ENCODE measurements at places on chromosomes 1 and 21. TPM values are rescaled to one million over a fixed set of nuclear protein-coding genes. Genes with fewer than 3 reads are reported as not detected.

Gene PIGR
- total RNA-seq: 123 TPM

Gene TBX15
- 5.9 TPM for total RNA-seq

Gene RFX5
- 17.9 TPM for total RNA-seq

Gene HRNR
- not detected for total RNA-seq

Gene LGR6
- not detected for total RNA-seq

Gene TAL1
- total RNA-seq: 2.3 TPM

- no peak for DNase-seq
Measured at GRCh38 chr1:208782186-208782585, 538.0 kb upstream of the PLXNA2 start.

DNA sequence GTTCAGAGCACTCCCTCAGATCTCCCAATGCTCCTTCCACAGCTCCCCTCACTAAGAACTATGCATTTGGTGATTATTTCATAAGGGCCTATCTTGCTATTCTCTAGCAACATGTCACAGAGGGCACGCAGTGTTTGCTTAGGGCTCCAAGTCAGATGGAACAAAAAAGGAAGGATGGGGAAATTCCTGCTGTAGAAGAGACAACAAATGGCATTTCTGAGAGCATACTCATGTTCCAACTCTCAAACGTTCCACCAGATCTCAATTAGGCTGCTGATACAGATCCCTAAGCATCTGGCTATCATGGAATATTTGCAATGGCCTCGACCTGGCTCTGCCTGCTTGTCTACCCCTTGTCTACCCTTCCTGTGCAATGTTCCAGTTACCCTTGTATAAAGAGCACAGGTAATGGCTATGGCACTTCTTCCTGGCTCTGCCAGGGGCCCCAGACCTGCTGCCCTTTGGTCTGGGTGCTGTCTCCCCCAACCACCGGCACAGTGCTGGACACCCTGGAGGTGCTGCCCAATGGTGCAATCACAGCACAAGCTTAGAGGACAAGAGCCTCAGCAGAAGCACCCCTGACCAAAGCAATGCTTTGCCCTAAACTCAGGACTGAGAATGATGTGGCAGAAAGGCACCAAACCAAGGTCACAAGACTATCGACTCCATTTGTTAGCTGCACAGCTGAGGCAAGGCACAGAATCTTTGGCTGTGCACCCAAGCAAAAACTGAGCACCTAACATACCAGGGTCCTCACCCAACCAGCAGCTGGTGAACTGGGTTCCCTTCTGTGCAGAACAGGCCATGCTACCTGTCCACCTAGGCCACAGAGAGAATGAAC is 3.6 kb downstream of the PARP1 start:
- no peak for DNase-seq

DNA sequence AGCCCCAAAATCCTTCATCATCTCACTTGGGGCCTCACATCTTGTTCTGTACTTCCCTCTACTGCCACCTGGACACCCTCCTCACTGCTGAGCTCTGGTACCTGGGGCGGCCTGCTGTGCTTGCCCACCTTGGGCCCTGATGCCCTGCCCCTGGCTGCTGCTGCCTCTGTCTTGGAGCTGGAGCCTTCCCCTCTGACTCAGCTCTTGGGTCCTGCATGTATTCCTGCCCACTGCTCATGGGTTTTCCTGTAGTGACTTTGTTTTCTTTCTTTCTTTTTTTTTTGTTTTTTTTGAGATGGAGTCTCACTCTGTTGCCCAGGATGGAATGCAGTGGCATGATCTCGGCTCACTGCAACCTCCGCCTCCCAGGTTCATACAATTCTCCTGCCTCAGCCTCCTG is 37.5 kb downstream of the TRAPPC10 start:
- DNase-seq: no peak

- no peak for DNase-seq
Measured at GRCh38 chr21:38438462-38438893, 59.8 kb downstream of the ERG start.

- DNase-seq: no peak
Measured at GRCh38 chr1:204348722-204349121, 11.0 kb downstream of the PLEKHA6 start.

GRCh38 chr21:41360072-41360821 is 1.6 kb upstream of the MX2 start:
- peak; percentile 53 for DNase-seq

DNA sequence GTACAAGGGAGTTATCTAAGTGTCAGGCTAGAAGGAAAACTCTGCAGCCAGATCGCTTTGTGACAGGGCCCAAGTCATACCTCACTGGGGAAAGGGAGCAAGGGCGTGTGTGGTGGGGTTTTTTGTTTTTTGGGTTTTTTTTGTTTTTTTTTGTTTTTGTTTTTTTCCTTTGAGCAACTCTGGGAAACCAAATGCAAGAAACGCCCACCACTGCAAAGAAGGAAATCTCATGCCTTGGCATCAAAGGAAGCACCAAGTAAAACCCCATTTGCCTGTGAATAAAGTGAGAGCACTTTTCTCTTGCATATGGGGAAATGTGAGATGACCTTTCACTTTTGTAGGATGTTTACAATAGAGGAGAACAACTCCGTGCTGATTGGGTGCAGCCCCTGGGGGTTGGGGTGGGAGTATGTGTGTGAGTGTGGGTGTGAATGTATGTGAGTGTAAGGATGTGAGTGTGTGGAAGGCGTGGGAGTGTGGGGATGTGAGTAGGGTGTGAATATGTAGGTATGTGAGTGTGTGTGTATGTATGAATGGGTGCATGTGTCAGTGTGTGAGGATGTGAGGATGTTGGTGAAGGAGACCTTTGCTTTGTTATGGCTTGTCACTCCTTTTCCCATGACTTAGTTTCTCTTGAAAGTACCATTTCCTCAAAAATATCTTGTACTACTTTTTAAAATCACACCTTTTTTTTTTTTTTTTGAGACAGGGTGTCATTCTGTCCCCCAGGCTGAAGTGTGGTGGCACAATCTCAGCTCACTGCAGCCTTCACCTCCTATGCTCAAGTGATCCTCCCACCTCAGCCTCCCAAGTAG is 34.6 kb downstream of the IL12RB2 start:
- no peak for DNase-seq

GRCh38 chr1:63861052-63861691 is 87.4 kb downstream of the ROR1 start:
- no peak for DNase-seq

DNA sequence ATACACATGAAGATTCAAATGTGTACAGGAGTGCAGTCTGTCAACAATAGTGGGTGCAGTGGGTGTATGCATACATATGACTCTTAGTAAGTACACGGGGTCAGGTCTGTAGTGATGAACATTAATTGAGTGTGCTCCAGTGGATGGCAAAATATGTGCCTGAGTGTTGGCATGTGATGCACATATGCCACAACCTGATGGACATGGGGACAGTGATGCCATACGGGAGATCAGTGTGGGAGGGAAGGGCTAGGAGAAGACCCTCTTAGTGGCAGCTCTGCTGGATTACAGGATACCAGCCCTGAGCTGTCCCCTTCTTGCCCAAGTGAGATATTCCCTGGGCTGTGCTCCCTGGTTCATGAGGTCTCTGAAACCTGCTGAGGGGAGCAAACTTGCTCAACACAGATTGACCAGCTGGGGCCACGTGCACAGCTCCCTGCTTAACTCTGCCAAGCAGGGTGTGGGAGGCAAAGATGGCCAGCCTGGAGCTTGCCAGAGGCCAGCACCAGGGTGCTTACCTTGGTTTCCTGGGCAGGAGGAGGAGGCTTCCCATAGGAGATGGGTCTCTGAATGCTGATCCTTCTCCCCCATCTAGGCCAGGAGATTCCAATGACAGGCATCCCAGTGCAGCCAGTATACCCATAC is 2.2 kb downstream of the SHISA4 start:
- no peak for DNase-seq

DNA sequence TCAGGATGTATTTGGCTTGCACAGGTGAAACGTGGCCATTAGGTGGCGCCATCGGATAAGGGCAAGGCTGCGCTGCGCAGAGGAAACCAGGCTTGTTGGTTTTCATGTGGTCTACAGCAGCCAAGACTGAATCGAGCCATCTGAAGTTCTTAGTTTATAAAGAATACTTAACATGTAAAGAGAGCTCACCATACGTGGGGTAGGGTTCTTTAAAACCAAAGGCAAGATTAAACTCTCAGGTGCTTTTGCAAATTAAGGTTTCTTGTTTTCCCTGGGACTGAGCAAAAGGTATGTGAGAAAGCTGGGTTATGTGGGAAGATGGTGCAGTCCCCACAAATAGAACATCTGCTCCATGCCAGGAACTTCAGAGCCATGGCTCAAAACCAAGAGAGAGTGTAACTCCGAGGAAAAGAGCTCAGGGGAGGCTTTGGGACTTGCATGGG is 9.3 kb downstream of the MASP2 start:
- DNase-seq: peak; percentile 87

DNA sequence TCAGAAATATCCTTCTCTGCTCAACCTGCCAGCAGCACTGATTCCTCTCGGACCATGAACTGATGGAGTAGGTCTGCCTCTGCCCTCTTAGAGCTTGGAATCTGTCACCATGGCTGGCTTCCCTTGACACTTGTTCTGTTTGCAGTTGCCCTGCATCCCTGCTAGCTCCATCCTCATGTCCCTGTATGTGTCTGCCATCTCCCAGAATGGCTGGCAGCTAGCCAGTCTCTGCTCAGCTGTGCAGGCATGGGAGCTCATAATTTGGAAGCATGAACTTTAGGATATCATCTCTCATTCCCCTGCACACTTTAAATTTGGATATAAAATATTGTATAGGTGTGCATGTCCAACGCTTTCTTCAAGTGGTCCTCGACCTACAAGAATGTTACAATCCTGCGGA is 95.4 kb downstream of the C1orf94 start:
- no peak for DNase-seq

DNA sequence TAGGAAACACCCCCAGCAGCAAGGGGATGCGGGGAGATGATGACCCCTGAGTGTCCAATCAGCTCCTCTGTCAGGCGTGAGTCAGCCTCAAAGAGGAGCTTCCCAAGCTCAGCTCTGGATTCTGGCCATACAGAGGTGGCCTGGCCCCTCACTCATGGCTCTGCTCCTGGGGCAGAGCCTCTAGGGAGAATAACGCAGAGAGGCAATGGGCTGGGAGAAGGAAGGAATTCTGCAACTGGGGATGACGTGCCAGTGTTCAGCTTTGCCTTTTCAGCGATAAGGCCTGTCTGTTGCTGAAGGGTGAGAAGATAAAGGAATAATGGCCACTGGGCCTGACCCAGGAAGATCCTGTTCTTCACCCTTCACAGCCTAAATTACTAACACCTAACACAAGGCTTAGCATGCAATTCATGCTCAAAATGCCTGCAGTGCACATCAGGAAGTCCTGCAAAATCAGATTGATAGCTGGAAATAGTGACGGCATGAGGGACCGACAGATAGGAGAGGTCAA is 92.2 kb downstream of the TBX19 start:
- no peak for DNase-seq

DNA sequence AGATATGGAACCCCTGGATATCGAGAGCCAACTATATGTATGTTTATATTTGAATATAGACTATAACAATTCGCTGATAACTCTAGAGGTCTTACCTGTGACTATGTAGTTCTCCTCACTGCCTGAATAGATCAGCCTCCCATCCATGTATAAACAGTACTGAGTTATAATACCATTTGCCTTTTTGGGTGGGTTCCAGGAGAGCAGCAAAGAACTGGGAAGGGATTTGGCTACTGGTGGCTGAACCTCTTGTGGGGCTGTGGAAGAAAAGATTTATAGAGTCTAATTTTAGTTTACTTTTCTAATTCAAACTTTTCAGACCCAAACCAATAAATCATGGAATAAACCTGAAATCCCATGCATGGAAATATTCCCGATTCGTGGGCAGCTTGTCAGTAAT is 376.9 kb downstream of the USH2A start:
- no peak for DNase-seq

DNA sequence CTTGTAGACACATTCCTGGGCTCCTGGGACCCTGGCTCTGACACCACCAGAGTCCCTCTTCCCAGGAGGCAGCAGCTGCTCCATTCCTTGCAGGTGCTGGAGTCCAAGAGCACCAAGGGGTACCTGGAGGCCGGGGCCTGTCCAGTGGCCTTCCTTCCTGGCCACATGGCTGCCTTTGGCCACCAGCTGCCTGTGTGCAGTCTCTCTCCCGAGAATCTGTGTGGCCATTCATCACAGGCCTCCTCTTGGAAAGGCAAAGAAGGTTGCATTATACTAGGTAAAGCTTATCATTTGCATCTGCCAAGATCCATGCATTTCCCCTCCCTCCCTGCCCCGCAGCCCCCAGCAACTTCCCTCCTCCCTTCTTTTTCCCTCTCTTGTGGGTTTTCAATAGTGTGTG is 48.9 kb upstream of the OLIG2 start:
- DNase-seq: no peak

GRCh38 chr1:232011961-232012360 is 385.4 kb downstream of the DISC1 start:
- no peak for DNase-seq

DNA sequence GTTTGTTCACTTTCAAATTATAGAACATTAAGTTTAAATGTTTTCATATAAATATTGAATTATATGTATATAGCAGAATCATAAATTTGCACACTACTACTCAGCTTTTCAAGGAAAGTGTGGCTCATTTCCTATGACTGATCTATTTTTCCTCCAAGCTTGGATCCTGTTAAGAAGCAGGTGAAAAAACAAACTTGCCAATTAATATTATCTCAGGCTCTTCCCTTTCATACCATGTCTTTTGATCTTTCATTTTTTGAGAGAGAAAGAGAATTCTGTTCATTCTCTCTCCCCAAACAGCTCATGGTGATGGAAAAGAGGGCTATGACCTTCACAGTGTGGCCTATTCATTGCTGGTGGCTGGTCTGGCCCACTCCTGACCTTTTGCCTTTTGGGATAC is 43.7 kb downstream of the SEC16B start:
- no peak for DNase-seq

- DNase-seq: no peak
Measured at GRCh38 chr1:101511202-101511891, 274.5 kb downstream of the S1PR1 start.

DNA sequence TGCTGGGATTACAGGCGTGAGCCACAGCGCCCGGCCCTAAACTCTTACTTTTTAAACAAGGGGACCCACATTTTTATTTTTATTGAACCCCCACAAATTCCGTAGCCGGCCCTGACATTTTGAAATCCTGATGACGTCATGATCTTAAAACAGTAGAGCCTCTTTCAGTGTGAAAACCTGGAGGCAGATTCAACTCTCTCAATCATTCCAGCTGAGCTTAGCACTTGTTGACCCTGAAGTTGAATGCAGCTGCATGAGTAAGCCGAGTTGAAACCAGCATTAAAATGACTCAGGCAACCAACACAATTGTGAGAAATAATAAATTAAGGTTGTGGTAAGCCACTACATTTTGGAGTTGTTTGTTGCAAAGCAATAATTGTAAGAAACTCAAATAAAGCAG is 93.9 kb upstream of the ADGRL4 start:
- DNase-seq: no peak

DNA sequence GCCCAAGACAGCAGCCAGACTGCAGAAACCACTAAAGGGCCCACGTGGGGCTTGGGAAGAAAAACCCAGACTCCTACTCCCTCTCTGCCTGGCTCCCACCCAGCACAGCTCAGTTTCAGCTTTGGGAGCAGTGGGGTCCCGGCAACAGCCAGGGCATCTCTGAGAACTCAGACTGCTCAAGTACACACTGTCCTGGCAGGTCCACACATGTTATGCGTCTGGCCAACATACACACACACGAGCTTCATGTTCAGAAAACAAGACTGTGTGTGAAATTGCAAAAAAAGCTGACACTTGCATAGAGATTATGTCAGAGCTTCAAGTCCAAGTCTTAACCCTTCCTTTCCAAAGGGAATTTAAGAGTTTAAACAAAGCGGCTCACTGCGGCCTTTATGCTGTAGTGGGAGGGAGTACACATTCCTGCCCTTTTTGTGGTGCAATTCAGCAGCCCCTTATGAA is 136.6 kb upstream of the CD34 start:
- DNase-seq: peak; percentile 92
